Stimulated activated CD8-positive, alpha-beta memory T cell treated with anti-CD3 and anti-CD28 coated beads, Interleukin-7, amount 100 ng/mL, for 1 hour (primary cell): ENCODE measurements at places on chromosomes 2 and 18.

GRCh38 chr2:95275601-95276243 lies 1.5 kb downstream of the PROM2 start:
- DNase-seq: no peak

- peak; percentile 61 for DNase-seq
Observed at GRCh38 chr2:43131051-43131889, 95.1 kb downstream of the ZFP36L2 start.

GRCh38 chr2:15923597-15923996 lies 16.8 kb upstream of the MYCN start:
- DNase-seq: no peak

DNA sequence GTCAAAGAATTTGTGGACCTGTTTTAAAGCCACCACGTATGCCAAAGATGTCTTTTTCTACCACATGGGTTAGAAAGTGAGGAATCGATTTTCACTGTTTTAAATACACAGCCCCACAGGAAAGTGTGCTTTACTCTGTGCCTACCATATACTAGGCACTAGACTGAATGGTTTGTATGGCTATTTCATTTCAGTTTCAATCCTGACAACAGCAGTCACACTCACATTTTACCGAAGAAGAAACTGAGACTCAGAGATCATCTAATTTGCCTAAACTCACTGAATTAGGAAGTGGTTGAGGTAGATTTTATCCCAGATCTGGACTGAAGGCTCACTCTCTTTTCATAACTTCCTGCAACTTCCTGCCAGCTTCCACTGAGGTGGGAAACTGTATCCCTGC lies 176.4 kb downstream of the ALK start:
- no peak for DNase-seq

DNA sequence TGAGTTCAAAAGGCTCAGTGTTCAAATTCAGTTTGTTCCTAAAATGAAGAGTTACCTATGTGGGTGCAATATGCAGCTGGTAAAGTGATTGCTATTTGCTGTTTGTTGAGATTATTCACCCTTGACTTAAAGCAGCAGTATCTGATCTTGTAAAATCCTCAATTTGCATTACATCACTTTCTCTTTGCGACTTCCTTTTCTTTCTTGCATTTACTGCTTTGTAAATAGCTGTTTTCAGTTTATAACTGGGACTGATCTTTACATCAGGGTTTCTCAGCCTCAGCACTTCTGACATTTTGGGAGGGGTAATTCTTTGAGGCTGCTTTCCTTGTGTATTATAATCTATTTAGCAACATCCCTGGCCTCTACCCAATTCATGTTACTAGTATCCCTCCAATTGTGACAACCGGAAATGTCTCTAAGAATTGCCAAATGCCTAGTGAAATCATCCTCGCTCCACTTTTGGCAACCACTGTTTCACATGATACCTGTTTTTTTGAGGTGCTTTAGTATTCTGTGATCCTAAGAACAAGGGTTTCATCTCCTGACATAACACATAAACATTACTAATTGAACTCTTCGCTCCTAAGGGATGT lies 12.1 kb upstream of the ERCC3 start:
- no peak for DNase-seq

GRCh38 chr2:19119326-19120001 lies 239.0 kb downstream of the OSR1 start:
- DNase-seq: no peak

DNA sequence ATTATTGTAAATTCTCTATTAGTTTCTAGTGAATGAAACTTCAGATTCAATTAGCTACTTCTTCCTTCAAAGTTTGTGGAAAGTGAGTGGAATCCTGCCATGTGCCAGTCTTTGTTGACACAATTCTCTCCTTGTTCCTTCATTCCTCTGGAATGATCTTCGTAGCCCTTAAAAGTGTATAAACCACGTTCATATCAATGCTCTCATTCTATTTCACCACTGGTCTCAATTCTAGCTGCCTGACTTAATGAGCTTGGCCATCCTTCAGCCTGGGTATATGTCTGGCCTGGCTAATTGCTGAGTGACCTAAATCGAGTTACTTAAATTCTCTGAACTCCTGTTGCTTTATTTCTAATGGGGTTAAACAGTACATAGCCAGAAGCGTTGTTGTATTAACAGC lies 43.5 kb downstream of the INSIG2 start:
- DNase-seq: no peak

DNA sequence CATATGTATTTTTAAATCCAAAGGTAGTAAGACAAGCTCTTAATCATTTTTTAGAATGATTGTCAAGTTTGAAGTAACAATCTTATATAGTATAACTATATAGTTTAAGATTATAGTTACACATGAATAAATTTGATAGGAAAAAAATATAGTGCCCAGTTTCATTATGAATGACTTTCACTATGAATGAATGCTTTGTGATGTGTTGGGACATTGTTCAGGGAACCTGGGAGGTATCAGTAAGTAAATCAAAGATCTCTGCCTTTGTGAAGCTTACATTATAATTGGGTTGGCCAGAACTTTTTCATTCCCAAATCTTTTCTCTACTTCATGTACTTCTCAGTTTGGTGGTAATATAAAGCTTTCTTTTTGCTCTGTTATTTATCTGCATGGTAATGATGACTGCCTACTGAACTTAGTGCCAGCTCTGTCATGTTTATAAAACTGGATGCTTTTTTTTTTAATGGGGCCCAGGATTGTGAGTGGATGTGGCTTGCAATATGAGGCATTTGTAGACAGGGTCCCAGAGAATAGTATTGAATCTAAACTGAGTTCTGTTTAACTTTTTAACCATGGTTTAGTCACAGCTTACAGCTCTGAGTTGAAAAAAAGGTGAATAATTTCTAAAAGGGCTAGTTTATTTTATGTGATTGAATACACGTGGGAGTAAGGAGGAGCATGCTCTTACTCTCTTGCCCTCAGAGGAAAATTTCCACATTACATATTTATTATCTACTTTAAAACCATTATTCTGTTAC lies 23.3 kb downstream of the GLS start:
- DNase-seq: no peak

DNA sequence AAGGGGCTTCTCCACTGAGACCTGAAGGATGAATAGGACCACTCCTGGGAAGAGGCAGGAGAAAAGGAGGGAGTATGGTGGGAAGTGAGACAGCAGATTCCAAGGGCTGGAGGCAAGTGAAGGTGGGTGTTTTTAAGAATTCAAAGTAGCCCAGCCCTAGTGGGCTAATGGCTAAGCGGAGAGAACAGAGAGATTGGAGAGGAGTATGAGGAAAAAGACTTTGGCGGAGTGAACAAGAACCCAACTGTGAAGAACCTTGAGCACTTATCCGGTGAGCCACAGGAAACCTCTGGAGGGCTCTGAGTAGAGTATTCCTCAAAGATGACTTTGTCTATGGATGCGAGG lies 142.6 kb downstream of the COPS8 start:
- DNase-seq: no peak

DNA sequence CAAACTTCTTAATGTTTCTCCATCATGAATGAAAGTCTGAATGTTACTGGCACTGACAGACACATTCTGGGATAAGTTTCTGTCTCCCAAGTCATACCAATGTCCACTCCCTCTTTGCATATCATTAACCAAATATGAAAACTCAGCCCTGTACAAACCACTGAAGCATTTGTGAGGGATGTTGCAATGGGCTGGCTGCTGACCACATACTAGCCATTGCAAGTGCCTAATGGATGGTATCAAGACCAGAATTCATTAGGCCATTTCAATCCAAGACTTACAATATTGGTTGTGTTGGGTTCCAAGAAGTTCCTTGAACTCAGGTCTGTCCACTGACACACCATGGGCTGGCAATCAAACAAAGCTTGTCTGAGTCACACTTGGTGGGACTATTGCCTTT lies 73.8 kb downstream of the CBLN2 start:
- no peak for DNase-seq

GRCh38 chr2:189999661-190000060 lies 62.9 kb downstream of the MSTN start:
- DNase-seq: no peak

DNA sequence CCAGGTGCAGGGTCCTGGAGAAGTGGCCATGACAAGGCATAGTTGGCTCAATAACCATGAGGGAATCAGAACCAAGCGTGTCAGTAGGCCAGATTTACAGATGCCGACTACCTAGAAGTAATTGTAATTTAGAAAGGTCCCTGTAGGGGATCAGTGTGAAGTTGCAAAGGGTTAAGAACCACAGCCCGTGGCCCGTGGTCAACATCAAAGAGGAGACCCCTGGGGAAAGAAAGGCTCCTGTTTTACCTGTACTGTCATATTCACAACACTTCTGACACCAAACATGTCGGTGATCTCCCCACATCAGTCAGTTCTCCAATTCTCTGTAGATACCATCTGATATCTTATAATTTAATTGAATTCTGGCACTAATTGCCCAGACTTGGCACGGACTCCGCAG lies 31.0 kb downstream of the SP100 start:
- DNase-seq: no peak

- no peak for DNase-seq
Observed at GRCh38 chr2:2898744-2899143, 478.9 kb downstream of the EIPR1 start.

GRCh38 chr2:203869223-203870042 lies 1.9 kb downstream of the CTLA4 start:
- DNase-seq: peak; percentile 4

DNA sequence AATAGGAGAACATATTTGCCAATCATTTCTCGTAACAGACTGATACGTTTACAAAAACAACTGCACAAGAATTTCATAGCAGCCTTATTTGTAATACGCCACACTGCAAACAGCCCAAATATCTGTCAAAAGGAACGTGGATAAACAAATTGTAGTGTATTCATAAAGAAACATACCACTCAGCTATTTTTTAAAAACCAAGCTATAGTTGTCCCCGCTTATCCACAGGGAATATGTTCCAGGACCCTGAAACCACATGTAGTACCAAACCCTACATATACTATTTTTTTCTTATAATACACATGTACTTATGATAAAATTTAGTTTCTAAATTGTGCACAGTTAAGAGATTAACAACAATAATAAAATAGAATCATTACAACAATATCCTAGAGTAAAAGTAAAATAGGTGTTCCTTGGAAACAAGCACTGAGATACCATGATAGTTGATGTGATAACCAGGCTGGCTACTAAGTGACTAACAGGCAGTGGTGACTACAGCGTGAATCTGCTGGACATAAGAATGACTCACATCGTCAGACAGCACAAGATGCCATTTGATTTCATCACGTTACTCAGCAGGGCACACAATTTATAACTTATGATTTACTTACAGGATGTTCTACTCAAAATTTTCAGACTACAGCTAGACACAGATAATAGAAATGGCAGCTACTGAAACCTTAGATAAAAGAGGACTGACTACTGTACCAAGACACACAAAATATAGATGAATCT lies 367.4 kb downstream of the NCKAP5 start:
- DNase-seq: no peak

DNA sequence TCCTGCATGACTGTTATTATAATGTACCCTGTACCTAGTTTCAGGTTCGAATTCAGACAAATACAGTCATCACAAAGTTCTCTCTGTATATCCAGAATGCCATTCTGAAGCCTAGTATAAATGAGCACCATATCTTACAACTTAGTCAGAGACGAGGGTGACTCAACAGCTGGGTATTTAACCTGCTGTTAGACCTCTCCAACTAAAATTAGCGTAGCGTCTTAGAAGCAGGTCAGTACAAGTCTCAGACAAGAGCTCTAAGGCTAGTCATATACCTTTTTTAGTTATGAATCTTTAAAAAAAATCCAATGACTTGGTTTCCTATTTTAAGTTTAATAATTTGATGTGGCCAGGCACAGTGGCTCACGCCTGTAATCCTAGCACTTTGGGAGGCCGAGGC lies 74.1 kb downstream of the CABYR start:
- DNase-seq: no peak

- DNase-seq: no peak
Observed at GRCh38 chr2:214035091-214035852, 375.6 kb upstream of the VWC2L start.

- no peak for DNase-seq
Observed at GRCh38 chr2:190441564-190441963, 33.4 kb downstream of the MFSD6 start.

DNA sequence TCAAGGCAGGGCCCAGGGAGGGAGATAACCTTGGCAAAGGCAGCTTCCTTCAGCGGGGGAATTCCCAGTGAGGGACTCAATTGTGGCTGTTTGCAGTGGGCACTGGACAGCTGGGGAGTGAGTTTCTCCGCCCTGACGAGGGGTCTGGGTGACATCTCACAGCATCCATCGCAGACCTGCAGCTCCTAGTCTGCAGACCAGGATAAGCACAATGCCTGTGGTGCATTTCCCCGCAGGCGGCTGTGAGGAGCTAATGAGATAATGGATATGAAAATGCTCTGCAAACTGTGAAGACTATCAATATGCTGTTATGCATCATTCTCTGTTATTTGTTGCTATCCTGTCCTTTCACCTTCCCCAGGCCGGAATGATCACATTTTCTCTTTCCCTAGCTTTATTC lies 30.0 kb upstream of the CYP1B1 start:
- no peak for DNase-seq

DNA sequence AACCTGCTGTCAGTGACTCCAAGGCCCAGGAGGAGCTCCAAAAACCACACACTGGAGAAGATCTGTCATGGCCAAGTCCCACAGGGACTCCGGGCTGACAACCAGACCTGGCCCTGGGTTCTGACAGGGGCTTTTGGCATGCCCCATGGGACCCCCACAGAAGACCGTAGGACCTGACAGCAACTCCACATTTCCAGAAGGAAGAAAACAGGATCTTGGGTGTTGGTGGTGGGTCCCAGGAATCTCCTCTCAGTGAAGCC lies 275.9 kb upstream of the HS6ST1 start:
- no peak for DNase-seq

DNA sequence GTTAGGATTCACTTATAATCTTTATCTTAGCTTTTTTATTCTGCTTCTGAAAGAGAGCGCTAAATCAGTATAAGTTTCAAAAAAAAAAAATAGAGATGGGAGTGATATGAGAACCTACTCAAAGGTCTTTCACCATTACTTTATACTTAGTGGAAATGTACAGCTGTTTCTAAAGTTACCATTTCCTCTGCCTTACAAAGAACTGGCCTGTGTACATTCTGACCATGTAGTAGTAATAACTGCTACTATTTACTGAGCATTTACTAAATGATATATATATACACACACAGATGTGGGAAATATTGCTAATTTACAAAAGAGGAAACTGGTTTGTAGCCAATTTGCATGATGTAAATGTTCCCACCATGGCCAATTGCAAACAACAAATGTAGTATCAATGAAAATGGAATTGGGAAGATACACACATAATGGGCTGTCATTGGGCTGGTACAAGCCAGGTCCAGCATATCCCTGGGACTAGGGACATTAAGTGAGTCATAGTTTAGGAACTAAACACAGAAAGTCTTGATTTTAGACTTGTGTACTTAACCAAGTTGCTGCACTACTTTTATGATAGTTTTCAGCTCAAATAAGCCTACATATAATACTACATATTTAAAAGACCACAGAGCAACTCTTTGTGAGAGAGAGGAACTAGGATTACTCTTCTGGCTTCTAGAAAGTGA lies 67.1 kb downstream of the DYNC1I2 start:
- no peak for DNase-seq

GRCh38 chr2:158797963-158798700 lies 3.0 kb downstream of the DAPL1 start:
- DNase-seq: no peak
